ENCODE measurements at places on chromosomes 11 and 22.

DNA sequence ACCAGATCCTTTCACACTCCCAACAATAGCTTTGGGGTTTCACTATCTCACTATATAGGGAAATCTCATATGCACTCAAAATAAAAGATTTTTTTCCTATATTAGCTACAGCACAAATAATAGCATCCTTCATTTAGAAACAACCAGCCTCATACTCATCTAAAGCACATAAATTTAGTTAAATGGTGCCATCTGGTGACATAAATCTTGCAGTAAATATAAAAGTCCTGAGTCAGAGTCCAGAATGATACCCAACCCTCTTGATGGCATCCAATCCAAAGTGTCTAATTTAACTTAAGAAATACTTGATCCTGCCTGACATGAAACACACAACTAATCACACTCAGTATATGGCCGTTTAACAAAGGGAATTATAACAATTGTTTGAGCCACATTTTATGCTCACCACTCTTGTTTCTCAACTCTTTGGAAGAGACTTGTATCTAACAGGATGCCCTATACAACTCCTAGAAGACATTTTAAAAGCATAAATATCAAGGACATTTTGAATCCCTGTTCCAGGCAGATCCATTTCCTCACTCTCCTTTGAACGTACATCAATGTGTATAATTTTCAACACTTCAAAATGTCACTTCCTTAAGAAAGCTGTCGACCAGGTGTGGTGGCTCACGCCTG is 36.2 kb downstream of the DLG2 start:
- no peak for DNase-seq

DNA sequence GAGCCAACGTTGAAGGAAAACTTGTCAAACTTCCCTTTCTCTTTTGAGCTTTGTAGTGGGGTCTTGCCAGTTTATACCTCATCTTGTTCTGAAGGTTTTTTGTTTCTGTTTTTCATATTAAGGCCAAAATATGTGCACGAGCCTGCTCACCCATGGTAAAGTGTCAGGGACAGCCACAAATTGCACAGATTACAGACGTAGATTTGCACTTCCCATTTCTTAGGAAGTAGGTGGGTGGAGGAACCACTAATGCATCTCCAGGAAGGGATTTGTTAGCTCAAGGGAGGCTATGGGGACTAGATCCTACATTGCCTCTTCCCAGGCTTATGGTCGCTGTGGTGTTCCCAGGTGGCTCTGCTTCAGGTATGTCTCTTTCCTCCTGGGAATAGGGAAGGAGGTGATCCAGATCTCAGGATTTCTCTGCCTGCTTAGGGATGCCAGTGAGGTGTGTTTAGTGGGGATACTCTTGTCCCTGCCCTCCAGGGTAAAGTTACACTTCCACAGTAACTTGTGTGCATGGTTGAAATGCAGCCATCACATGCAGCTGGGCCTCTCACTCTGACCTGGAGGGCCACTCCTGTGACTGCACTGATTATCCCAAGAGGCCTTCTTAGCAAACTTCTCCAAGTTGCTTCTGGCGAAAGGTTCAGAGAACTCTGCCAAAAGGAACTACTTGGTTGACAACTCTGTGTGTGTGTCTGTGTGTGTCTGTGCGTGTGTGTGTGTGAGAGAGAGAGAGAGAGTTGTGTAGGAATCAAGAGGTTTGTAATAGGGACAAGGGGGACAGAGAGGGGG is 9.8 kb downstream of the PPFIBP2 start:
- DNase-seq: no peak

- DNase-seq: peak; percentile 38
Observed at GRCh38 chr22:29689880-29690213, 30.0 kb upstream of the CABP7 start.

- peak; percentile 62 for DNase-seq
Observed at GRCh38 chr11:95154514-95154913, 64.9 kb downstream of the ENDOD1 start.

GRCh38 chr11:46160100-46160499 is 38.8 kb upstream of the PHF21A start:
- DNase-seq: no peak

GRCh38 chr11:8671193-8671612 is 11.3 kb downstream of the TRIM66 start:
- no peak for DNase-seq

DNA sequence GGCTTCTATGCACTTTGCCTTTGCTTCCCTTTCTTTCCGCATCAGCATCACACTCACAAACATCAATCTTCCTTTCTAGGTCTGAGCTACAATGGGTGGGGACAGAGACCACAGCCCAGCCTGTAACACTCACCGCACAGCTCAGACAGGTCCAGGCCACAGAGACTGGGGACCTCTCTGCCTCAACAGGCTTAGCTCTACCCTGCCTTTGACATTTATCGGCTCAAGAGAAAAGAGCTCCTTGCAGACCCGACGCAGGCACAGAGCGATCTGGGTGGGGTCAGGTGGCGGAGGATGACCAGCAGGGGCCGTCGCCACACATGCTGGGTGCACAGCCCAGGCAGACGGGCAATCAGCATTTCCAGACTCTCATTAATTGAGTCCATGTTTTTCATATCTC is 837.3 kb downstream of the TBC1D22A start:
- DNase-seq: no peak

DNA sequence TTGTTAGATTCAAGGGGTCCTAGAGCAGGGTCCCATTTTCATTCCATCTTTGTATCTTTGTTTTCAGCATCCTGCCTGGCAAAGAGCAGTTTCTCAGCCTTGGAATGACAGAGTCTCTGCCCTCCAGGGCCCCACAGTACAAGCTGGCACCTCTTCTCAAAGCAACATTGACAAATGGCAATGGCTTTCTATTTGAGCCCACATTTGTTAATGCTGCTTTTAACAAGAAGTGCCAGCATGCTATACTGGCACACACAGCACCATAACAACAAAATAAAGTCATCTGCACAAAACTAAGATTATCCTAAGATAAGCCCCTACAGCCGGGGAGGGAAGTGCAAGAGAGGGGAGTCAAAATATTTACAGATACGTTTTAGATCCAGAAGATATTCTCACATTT is 309.7 kb upstream of the C11orf87 start:
- DNase-seq: no peak

DNA sequence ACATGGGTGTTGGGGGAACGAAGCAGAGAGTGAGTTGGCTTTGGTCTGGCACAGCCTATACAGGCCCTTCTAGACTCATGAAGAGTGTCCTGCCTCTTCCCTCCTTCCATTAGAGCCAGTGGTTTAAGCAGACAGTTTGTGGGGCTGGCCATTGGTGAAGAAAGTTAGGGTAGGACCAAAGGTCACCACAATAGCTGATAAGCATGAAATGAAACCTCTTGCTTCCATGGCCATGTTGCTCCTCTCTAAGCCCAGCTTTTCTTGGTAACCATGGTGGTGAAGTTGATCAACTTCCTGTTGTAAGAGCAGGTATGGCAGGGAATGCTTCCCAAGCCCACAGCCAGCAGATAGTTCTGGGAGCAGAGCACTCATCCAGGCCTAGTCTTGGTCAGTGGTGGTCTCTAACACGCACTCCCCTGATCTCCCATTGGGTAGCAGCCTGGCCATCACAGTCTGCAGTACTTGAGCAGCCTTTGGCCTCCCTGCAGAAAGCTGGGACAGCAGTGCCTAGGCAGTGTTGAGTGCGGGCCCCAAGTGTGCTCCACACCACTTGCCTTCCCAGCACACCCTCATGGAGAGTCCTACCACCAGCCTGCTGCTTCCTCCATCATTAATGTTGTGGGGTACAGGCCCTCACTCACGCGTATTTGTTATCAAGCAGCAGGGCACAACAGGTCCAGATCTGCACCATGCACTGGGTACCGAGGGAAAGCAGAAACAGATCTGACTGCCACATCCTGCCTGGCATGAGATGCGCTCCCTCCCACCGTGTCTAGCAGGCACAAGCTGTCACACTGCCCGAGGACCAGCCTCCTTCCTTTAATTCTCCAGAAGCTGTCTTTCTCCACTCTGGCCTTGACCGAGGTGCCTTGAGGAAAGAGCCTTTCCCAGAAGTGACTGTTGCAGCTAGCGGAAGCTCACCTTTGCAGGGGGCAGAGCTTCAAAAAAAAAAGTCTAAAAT is 65.8 kb upstream of the SUSD2 start:
- DNase-seq: no peak

DNA sequence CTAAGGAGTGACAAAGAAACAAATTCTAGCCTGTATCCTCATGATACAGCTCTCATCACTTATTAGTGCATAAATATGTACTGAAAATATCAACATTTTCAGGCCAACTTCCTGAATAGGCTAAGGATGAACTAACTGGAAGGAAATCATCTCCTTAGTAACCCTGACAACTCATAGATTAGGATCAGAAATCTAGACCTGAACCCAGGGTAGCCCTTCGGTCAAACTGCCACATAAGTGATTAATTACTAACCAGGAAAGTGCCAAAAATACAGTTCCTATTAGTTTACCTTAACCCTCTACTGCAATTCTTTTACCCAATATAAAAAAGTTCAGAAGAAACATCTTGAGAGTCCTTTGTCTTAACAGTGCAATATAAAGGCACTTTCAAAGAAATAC is 40.0 kb downstream of the AMBRA1 start:
- DNase-seq: no peak

DNA sequence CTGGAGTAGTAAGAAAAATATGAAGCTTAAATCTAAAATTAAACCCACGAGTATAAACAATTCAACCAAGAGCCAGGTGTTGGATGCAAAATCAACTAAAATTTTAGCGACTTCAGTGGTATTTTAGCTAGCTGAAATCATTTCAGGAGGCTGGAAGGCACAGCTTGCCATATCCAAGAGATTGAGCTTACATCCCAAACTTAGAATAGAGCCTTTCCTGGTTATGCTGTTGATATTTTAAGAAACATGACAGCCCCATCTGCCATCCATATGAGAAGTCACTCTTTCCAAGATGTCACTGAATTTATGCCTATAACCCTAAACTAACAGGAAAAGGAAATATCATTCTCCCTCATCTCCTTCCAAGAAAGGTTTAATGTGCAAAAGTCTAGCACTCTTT is 334.0 kb downstream of the KCNA4 start:
- DNase-seq: no peak

DNA sequence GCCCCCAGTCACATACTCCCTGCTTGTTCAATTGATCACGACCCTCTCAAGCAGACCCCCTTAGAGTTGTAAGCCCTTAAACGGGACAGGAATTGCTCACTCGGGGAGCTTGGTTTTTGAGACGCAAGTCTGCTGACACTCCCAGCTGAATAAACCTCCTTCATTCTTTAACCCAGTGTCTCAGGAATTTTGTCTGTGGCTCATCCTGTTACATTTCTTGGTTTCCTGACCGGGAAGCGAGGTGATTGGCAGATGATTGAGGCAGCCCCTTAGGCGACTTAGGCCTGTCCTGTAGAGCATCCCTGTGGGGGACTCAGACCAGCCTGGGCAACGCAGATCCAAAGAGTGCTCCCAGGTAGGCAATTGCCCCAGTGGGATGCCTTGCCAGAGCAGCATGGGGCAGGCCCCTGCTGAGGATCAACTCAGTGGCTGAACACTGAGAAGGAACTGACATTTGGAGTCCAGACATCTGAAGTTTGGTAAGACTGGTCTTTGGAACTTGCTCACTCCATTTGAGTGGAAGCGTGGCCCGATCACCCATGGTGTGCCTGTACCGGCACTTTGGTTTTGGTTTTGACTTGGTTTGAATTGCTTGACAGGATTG is 51.5 kb downstream of the NEU3 start:
- DNase-seq: no peak

GRCh38 chr22:36422287-36423014 is 34.7 kb upstream of the MYH9 start:
- DNase-seq: no peak

DNA sequence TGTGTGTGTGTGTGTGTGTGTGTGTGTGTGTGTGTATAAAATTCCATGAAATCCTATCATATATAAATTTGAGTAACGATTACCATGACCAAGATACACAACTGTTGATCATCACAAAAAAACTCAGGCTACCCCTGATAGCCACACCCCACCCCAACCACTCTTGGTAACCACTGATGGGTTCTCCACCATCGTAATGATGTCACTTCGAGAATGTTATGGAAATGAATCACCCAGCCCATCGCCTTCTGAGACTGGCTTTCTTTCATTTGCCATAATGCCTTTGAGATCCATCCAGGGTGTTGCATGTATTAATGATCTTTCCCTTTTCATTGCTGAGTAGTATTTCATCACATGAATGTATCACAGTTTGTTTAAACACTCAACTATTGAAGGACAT is 496.0 kb downstream of the MIAT start:
- DNase-seq: no peak

DNA sequence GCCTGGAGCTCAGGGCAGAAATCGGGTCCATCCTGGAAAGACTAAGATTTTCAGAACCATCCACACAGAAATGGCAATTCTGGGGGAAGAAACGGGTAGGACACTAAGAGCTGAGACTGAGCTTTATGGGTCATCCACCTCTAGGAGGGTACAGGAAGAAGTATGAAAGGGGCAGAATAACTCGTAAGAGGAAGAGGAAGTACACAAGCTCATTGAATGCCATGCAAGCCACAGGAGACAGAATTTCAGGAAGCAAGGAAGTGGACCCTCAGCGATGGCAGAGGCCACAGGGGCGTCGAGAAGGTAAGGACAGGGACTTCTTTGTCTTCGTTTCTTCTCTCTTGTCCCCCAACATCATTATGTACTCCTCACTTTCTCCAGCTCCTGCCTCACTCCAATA is 169.6 kb downstream of the MAML2 start:
- no peak for DNase-seq

DNA sequence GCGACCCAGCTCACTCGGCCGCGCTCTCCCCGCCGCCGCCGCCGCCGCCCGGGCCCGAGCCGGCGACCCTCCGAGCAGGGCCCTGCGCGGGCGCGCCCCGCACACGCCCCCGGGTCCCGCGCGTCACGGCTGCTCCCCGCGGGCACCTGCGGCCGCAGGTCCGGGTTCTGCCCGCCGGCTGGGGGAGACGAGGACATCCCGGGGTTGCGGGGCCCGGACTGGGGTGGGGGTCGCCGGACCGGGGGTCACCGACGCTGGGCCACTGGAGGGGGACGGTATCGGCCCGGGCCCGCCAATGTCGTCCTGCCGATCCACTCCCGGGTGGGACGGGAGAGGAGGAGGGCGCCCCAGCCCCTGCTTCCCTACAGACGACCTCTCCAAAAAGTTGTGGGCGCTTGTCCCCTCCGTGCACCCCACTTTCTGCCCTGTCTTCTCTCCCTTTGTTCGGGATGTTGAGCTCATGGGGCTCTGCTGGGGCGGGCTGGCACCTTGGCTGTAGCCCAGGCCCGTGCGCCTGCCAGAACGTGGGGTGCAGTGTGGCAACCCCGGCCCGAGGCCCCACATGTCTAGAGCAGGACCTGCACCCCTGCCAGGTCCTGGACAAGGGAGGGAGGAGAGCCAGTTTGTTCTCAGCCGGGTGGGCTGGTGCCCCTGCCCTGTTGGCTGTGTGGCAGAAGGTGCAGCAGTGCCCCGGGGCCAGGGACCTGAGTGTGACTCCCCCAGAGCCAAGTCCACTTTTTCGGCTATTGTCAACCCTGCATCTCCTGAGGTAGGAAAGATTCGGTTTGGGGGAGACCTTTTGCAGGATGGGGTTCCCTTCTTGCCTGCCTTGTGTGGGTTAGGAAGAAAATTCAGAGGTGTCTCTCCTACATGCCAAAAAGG is 40.2 kb upstream of the CELSR1 start:
- no peak for DNase-seq
